SJCRH30 (cell line): ENCODE measurements at places on chromosomes 13 and 19. TPM values are rescaled to one million over a fixed set of nuclear protein-coding genes. Genes with fewer than 3 reads are reported as not detected.

Gene KIR3DL1
- total RNA-seq: not detected in 2 replicates

Gene PLIN5
- 0.38 and 1.1 TPM in 2 replicates for total RNA-seq

Gene LILRB5
- total RNA-seq: 0.02 TPM in 1 of 2 replicates, not detected in the other

Gene PBX4
- total RNA-seq: 3.6 and 3.7 TPM in 2 replicates

Gene SUGP1
- 35.4 and 40.8 TPM in 2 replicates for total RNA-seq

Gene MBD3L3
- not detected in 2 replicates for total RNA-seq

Gene LMTK3
- not detected in 2 replicates for total RNA-seq

Gene GARIN5A
- 0.89 and 1.2 TPM in 2 replicates for total RNA-seq

Gene ZNF729
- not detected in 2 replicates for total RNA-seq

Gene SUPT20H
- total RNA-seq: 72.6 and 88.7 TPM in 2 replicates

Gene C5AR1
- total RNA-seq: not detected in 2 replicates

Gene KLK15
- total RNA-seq: not detected in 2 replicates

Gene CGB8
- not detected in 2 replicates for total RNA-seq
